Left renal pelvis (tissue), 4 donors: ENCODE measurements at places on chromosomes 4 and X. TPM values are rescaled to one million over a fixed set of nuclear protein-coding genes. Genes with fewer than 3 reads are reported as not detected.

- no peak for DNase-seq
Observed at GRCh38 chrX:5771441-5771840, 457.2 kb downstream of the NLGN4X start.

DNA sequence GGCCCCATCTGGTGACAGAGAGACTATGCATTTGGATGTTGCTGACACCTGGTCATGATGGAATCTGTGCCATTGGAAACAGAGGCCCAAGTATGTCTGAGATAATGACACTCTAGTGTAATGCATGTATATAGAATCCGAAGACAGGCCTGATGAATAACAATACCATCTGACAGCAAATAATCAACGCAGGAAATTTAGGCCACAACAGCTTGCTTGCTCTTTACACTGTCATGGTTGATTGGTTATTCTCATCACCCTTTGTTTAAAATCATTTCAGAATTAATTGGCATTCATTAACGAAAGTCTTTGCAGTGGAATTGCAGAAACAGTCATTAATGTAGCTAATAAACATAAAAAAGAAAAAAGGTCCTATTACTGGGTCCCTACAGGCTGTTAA is 194.8 kb downstream of the AFF2 start:
- no peak for DNase-seq

DNA sequence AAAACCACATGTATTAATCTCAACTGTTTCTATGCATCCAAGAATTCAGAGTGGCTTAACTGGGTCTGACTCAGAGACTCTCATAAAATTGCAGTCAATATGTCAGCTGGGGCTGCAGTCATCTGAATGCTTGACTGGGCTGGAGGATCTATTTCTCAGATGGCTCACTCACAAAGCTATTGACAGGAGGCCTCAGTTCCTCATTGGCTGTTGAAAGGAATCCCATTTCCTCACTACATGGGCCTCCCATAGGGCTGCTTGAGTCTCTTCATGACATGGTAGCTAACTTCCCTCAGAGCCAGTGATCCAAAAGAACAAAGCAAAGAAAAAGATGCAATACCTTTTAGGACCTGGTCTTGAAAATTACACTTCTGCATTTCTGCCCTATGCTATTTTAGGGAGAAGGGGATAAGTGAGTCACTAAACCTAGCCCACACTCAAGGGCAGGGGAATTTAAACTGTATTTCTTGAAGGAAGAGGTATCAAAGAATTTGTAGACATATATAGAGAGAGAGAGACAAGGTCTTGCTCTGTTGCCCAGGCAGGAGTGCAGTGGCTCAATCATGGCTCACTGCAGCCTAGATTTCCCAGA is 9.8 kb downstream of the SCFD2 start:
- no peak for DNase-seq

GRCh38 chr4:89307178-89307445 is 488 bp downstream of the GPRIN3 start:
- DNase-seq = no peak

- DNase-seq = no peak
Observed at GRCh38 chrX:119488749-119489148, 20.5 kb downstream of the SLC25A5 start.

DNA sequence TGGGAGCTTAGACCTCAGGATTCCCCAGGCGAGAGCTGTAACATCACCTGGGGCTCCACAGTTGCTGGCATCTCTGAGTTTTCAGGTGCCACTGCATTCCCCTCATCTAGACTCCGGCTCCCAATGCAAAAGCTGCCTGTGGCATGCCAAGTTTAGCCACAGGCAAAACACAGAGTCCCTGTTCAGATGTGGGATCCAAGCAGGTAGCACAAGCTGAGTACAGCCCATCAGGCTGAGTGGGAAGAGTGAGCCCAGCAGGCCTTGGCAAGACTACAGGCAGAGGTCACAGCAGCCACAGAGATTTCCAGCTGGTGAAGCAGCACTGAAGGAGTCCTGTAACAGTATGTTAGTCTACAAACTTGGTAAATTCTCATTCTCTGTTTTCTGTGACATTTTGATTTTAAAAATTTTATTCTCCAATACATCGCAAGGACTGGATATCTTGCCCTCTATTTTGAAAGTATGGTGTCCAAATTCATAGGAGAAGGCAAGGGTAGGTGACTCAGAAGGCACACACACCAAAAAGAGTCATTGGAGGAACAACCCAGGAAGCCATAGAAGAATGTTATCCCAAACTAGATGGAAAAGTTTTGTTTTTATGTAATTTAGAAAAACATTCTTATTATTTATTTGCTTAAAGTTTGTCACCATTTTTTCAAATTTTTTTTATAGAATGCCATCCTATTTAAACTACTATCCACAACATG is 13.6 kb upstream of the CXCL2 start:
- DNase-seq = no peak

DNA sequence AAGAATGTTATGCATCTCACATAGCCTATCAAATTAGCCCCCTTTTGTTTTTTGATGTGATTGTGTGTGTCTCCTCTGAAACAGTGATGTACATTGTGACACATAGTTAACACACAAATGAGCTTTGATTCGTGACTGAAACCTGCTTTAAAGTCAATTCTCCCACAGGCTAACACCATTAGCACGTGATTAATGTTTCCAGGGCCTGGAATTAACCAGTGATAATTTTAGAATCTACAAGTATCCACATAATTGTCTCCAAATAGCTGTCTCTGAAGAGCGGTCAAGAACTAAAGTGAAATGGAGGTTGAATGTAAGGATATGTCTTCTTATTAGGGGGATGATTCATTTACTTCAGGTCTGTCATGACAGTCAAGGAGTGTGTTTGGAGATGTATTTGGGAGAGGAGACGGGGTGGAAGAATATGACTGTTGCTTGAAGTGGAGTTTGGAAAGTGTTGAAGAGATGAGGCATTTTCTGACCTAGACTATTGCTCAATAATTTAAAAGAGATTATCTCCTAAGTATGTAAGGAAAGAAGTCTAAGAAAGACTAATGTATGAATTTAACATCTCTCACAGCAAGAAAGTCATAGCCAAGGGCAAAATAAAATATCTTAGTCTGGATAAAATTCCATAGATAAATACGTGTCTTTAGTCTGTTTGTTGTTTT is 13.7 kb upstream of the RASGEF1B start:
- no peak for DNase-seq

DNA sequence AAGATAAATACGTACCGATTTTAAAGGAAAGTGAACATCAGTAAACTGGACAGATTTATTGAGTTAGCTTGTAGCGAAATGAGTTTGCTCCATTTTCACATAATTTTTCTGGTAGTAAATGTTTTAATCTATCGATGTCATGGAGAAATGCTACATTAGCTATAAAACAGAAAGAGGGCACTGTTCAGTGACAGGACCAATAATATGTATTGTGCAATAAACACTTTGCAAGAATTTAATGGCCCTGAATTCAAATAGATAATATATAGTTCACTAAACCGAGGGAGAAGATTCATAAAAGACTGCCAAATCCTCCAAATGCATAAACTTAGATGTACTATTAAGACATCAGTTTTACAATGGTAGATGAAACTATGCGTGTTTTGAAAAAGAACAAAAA is 516.3 kb downstream of the ADGRL3 start:
- no peak for DNase-seq

DNA sequence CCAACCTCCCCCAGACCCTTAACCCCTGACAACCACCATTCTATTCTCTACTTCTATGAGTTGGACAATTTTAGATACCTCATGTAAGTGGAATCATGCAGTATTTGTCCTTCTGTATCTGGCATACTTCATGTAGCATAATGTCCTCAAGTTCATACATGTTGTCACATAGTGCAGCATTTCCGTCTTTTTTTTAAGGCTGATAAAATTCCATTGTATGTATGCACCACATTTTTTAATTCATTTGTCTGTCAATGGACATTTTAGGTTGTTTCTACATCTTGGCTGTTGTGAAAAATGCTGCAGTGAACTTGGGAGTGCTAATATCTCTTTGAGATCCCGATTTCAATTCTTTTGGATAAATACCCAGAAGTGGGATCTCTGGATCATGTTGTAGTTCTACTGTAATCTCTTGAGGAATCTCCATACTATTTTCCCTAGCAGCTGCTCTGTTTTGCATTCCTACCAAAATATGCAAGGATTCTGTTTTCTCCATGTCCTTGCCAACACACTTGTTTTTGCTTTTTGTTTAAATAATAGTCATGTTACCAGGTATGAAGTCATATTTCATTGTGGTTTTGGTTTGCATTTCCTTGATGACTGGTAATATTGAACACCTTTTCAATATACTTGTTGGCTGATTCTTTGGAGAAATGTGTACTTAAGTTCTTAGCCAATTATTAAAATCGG is 48.8 kb upstream of the ADAD1 start:
- DNase-seq = no peak

GRCh38 chr4:73713650-73714049 is 26.7 kb upstream of the CXCL8 start:
- no peak for DNase-seq

DNA sequence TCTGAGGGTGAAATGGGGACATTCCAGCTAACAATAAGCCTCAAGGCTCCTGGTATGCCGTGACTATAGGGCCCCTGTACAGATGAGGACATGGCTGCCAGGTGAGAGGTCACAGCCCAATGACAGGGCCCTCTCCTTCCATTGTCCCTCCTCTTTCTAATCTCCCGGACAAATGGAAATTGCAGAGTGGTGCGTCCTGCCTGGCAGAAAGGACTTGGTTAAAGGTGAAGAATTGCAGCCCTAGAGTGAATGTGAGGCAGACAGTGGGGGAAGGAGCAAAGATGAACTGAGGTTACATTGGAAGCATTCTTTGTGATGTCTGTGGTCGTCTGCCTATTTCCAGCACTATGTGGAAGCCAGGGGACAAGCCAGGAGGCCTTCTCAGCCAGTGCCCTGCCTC is 6.7 kb upstream of the UCP1 start:
- no peak for DNase-seq

DNA sequence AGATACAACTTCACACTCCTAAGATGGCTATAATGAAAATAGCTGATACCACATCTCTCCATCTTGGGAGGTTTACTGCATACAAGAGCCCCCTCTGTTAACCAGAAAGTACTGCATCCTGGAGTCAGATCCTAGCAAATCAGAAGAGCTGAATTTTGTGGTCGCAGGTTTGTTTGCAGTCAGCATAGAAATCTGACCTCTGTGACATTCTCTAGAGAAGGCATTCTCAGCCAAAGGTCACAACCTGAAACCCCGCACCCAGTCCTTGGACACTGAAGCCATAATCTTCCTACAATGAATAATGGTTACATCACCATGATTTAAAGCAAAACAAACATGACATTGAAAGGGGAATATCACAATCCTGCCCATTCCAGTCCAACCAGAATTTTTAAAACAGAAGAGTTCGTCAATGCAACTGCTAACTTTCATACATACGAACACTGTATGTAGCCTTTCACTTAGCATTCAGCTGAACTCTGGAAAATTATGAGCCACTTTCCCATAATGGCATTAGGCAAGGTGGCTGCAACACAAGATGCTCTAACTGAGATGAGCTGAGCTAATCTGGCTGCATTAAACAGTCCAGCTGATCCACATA is 17.6 kb downstream of the HS6ST2 start:
- no peak for DNase-seq

GRCh38 chrX:7570432-7571029 is 272.4 kb upstream of the VCX start:
- no peak for DNase-seq

- no peak for DNase-seq
Observed at GRCh38 chr4:162170509-162170908, 6.7 kb upstream of the FSTL5 start.

The RTL3 gene
- polyA plus RNA-seq = not detected

The HAND2 gene
- polyA plus RNA-seq = 0.64 TPM

The NHS gene
- 20.0 TPM for polyA plus RNA-seq

The HCCS gene
- polyA plus RNA-seq = 29.4 TPM
